T-helper 22 cell (primary cell): ENCODE measurements at places on chromosomes 2 and 18.

- DNase-seq: no peak
Measured at GRCh38 chr2:195445639-195446038, 211.4 kb upstream of the SLC39A10 start.

GRCh38 chr2:32910883-32911598, 35.7 kb upstream of the LTBP1 start:
- no peak for DNase-seq

- DNase-seq: no peak
Measured at GRCh38 chr2:72340665-72341064, 193.0 kb upstream of the CYP26B1 start.

- no peak for DNase-seq
Measured at GRCh38 chr2:25606892-25607291, 66.5 kb downstream of the DTNB start.

DNA sequence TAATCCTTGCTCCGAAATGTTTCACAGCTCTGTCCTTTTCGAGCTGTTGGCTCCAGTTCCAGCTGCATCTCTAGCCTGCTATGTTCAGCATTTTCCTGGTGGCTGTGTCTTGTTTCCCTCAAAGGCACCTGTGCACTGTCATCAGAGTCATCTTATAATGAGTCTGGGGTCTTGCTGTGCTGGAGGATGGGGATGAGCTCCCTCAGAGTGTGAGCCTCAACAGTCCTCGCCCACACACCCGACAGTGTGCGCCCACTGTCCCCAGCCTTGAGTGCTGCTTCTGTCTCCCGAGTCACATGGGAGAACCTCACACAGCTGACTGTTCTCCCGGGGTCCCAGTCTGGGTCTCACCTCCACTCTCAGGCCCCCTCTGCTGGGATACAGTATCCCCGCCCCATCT, 25.4 kb downstream of the SPP2 start:
- DNase-seq: no peak

- no peak for DNase-seq
Measured at GRCh38 chr2:58870704-58871103, 629.6 kb upstream of the FANCL start.

DNA sequence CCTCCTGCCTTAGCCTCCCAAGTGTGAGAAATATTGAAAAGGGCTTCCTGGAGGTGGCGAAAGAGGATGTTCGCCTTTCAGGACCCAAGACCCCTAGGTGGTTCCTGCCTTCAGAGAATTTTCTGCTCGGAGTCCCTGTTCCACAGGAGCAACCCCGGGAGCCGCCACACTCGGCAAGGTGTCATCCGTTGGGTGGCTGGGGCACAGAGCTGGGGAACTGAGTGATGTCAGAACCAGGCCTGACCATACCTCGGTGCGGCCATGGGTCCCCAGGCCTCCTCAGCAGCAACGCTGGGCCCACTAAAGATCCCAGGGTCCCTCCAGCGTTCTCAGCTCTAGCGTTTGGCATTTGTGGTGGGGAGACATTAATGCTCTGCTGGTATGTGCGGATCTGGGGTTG, 23.7 kb upstream of the TAF1B start:
- DNase-seq: no peak

DNA sequence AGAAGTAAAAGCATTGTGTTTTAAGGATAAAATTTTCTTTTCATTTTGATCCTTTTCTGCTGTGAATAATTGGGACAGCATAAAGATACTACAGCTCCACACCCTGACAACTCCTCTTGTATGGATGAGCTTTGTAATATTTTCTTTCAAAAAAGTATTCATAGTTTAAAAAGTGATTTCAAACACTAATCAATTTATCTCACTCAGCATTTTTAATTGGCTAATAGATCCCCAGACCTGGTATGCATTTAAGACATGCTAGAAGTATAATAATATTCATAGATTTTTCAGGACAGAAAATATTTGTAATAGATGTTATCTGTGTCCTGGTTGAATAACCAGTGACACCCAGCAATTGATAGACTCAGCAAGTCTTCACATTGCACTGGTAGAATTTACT, 510.7 kb downstream of the RIT2 start:
- DNase-seq: no peak

GRCh38 chr2:176164611-176165369, 7.7 kb downstream of the HOXD3 start:
- no peak for DNase-seq

GRCh38 chr2:189142893-189143759, 36.4 kb downstream of the COL5A2 start:
- no peak for DNase-seq

DNA sequence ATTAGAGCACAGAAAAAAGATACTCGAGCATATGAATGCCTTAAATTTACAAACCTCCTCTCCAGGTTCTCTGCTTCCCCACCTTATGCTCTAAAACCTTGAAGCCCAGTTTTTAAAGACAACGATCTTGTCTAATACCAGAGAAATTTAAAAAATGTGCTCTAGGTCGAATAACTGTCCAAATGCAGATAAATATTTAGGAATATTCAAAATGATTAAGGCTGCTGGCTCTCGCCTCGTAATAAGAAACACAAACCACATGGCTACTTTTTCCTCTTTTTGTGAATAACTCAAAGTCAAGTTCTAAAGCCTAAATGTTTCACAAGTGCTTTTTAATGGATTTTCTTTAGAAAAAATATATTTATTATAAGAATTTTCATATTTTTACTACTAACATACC, 101.3 kb downstream of the SATB2 start:
- DNase-seq: no peak

- DNase-seq: no peak
Measured at GRCh38 chr2:207291625-207292252, 126.0 kb upstream of the KLF7 start.

DNA sequence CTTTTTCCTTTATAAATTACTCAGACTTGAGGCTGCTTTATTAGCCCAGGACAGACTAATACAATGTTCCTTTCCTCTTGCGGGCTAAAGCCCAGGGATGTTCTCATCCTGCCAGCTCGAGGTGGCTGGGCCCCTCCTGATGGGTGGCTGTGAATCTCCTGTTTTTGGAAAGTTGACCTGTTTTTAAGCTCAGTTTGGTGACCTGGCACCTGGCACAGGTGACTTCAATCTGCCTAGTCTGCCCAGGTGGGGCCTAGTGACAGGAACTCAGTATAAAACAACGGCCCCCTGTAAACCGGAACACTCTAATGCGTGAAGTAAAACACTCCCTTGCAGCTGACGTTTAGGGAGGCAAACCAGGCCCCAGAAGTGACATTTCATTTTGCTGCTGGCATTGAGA, 92.7 kb upstream of the SNTG2 start:
- DNase-seq: no peak

- no peak for DNase-seq
Measured at GRCh38 chr18:23568281-23569138, 17.8 kb downstream of the NPC1 start.

DNA sequence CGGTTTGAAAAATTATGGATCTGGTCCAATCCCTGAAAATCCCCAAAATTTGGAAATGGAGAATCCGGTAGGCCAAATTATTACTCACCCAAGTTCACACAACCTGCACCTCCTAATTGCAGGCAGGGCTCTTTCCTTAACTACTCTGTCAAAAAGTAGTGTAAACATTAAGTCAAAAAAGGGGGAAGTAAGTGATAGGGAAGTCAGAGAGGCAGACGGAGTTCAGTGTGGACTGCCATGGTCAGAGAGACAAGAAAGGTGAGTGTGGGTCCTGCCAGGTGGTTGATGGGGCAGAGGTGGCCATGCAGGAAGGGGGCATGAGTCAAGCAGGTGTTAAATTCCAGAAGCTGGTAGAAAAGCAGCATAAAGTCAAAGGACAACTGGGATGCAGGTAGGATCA, 104.7 kb upstream of the STPG4 start:
- DNase-seq: no peak

- no peak for DNase-seq
Measured at GRCh38 chr2:107591561-107592279, 235.0 kb upstream of the RGPD4 start.

- DNase-seq: no peak
Measured at GRCh38 chr2:29013057-29013780, 32.1 kb downstream of the TOGARAM2 start.

DNA sequence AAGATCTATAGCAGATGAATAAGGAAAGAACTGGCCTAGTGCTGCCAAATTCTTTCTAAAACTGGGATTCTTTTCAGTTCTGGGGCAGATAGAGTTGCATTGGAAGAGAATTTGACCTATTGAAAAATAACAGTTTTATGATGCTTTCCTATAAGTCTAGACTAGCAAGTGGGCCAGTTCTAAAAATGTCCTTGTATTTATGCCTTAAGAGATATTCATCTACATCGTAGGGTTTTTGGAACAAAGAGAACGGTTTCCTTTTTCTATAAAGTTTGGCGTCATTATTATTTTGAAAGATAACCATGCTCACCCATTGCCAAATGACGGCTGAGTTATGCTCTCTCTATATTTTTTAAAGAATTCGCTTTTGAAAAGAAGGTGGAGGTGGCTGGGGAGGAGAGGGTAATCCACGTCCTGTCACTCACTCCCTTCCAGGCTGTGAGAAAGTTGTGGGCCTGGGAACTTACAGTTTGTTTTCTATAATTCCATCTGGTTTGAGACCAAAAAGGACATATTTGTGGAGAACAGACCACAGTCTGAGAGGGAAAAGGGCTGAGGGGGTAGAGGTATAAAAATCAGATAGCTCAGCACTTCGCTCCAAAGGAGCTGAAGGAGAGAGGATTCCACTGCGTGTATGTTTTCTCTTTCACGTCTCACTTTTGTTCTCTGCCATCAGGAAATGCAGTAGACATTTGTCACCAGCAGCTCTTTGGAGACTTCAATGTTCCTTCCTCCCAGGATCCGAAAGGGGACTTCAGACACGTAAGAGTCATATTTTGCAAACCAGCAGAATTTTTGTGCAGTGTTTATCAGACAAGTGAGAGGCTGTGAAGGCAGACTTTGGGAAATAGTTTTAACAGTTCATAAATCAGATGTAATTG, 281.9 kb upstream of the FN1 start:
- DNase-seq: no peak

- no peak for DNase-seq
Measured at GRCh38 chr2:188894979-188895378, 79.2 kb upstream of the COL3A1 start.

GRCh38 chr2:177165721-177166711, 46.6 kb upstream of the HNRNPA3 start:
- DNase-seq: no peak
